Stimulated activated CD8-positive, alpha-beta memory T cell treated with anti-CD3 and anti-CD28 coated beads, Interleukin-7, amount 100 ng/mL, for 48 hours (primary cell): ENCODE measurements at places on chromosomes 2 and 18.

- no peak for DNase-seq
Measured at GRCh38 chr2:54524226-54524991, 68.3 kb downstream of the SPTBN1 start.

DNA sequence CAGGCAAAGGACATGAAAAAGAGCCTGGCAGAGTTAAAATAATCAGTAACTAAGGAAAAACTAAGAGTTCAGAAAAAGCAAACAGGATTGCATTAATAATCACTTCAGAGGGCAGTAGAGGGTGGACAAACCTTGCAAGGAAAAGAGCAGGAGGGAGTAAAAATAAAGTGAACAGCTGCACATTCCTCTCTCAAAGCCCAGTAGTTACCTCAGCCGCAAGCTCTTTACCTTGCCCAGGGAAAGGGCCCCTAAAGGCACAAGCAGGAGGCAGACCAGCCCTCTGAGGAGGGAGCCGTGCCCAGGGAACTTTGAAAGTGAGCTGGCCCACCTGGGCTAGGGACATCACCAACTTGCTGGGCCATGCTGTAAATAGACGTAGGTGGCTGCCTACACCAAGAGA lies 196.9 kb downstream of the C1D start:
- no peak for DNase-seq

GRCh38 chr2:168404764-168405163 lies 51.3 kb upstream of the CERS6 start:
- DNase-seq = no peak

DNA sequence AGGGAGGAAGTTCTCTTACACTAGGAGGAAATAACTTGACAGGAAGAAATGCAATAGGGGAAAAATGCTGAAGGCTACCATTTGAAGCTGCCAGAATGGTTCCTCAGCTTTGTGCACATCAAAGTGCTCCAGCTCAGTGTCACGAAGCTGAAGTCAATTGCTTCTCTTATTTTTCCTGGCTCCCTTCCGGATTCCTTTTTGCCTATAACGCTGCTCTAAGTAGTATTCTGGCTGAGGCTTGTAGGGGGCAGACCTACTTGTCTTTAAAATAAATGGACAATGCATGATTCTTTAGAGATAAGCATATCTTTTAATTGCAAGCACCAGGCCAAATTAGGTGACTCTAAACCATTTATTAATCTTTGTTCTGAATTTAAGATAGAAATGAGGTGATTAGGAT lies 60.3 kb upstream of the SCN1A start:
- DNase-seq = no peak

DNA sequence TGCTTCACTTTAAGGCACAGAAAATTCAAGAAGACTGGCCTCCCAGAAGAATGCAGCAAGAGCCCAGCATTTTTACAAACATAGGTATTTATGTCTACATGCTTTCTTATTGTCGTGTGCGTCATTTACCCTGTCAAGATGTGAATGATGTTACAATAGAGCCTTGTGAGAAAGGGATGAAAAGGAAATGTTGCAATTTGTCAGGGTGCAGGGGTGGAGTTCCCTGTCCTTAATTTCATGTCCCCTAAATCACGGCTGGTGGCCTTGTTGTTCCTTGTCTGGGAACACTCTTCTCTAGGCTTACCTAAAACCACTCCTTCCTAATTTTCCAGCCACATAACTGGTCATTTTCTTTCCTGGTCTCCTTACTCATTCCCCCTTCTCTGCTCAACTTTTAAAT lies 194.2 kb downstream of the TXNL1 start:
- no peak for DNase-seq

- no peak for DNase-seq
Measured at GRCh38 chr2:126995621-126996377, 97.1 kb downstream of the TEX51 start.

DNA sequence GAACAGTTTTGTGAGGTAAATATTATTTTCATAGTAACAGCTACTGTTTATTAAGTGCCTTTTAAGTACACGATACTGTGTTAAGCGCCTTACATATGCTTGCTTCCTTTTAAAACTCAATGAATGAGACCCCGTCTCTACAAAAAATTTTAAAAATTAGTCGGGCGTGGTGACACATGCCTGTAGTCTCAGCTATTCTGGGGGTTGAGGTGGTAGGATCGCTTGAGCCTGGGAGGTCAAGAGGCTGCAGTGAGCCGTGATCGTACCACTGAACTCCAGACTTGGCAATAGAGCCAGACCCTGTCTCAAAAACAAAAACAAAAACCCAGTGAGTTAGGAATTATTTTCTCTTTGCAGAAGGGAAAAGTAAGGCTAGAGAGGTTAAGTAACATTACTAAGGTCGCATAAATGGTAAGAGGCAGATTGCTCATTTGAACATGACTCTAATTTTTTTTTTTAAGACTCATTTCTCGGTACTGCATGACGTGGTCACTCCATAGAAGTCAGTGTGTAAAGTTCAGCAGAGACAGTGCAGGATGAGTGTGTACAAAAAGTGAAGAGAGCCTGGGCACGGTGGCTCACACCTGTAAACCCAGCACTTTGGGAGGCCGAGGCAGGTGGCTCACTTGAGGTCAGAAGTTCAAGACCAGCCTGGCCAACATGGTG lies 1.1 kb downstream of the METAP1D start:
- DNase-seq = no peak

DNA sequence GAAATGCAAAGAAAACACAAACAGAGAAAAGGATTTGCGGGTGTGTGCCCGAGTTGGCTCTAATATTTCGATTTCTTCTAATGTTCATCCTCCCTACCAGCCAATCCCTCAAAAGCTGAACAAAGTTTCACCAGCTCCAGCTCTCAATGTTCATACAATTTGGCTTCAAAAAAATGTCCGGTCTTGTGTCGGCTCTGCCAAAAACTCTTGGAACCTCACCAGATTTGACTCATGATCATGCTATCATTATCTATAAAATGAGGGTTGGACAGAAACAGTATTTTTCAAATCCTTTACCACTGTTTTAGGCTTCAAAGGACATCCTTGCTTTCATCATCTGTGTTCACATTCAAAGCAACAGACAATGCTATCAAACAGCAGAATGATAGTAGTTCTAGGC lies 88.2 kb downstream of the CRACDL start:
- no peak for DNase-seq

GRCh38 chr2:36351736-36352349 lies 3.7 kb upstream of the CRIM1 start:
- no peak for DNase-seq

DNA sequence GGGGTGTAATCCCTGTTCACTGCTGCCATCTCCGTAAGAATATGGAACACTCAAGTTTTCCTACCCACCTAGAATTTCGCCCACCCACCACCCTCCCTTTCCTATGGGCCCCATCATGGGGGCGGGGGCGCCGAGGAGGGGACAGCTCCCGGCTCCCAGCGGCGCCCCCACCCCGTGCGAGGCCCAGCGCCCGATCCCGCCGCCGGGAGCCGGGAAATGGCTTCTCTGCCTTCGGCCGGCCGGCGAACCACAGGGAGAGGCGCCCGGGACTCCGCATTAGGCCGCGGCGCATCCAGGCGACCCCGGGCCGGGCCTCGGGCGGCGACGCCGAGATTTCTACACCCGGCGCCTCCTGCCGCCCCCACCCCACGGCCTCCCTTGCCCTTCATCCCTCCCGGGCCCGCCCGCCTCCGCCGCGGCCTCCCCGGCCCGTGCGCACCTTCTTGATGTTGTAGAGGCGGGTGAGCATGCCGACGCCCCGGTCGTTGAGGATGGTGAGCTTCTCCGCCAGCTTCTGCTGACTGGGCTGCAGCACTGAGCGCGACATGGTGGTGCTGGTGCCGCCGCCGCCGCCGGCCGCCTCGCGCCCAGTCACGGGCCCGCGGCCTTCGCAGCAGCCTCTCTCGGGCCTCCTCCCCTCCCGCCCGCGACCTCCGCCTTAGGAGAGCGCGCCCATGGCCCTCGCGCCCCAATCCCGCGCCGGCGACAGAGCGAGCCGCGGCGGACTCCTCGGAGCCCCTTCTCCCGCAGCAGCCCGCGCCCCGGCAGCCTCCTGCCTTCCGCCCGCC lies 510 bp downstream of the NCKAP1 start:
- DNase-seq = no peak

GRCh38 chr2:75586971-75587370 lies 26.2 kb upstream of the EVA1A start:
- no peak for DNase-seq

DNA sequence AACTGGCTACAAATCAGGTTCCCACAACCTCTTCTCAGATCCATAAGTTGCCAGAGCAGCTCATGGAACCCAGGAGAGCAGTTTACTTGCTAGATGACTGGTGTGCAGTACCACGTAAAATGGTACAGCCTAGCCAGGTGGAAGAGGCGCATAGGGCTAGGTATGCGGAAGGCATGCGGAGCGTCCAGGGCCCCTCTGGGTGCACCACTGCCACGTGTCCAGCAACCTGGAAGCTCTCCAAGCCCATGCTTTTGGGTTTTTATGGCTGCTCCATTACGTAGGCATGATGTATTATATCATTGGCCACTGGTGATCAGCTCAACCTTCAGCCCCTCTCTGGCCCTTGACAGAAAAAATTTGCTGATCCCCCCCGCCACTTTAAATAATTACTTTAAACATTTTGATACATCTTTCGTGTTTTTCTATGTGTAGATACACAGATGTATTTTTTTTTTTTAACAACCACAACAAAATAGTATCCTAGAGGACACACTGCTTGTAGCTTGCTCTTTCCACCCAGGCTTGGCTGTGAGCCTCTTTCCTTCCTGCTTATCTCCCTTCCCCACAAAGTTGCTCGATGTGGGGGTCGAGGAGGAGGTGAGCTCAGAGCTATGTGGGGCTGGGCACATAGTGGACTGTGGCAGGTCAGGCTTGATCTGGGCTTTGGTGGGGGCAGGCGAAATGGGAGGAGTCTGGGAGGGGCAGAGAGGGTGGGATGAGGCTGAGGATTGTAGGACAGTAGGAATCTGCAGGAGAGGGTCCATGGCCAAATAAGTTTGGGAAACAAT lies 65.4 kb upstream of the MCFD2 start:
- no peak for DNase-seq
